ENCODE measurements at places on chromosomes 3 and 15. TPM values are rescaled to one million over a fixed set of nuclear protein-coding genes. Genes with fewer than 3 reads are reported as not detected.

Gene POLQ
- total RNA-seq, result 6.5 TPM

Gene FAM219B
- total RNA-seq, result 56.0 TPM

Gene IVD
- 46.3 TPM for total RNA-seq

Gene WDR93
- under 0.01 TPM for total RNA-seq

Gene KBTBD12
- not detected for total RNA-seq

Gene ATR
- total RNA-seq, result 39.7 TPM

Gene PYDC2
- not detected for total RNA-seq

Gene CCNB2
- total RNA-seq, result 21.4 TPM

Gene LHFPL4
- not detected for total RNA-seq

Gene RTP3
- not detected for total RNA-seq

Gene RCN2
- 57.0 TPM for total RNA-seq

Gene DZIP1L
- total RNA-seq, result 40.7 TPM

Gene GRM2
- under 0.01 TPM for total RNA-seq

Gene LINS1
- 17.8 TPM for total RNA-seq

All from uterine smooth muscle cell (primary cell).